ENCODE measurements at places on chromosomes 1 and 21.

DNA sequence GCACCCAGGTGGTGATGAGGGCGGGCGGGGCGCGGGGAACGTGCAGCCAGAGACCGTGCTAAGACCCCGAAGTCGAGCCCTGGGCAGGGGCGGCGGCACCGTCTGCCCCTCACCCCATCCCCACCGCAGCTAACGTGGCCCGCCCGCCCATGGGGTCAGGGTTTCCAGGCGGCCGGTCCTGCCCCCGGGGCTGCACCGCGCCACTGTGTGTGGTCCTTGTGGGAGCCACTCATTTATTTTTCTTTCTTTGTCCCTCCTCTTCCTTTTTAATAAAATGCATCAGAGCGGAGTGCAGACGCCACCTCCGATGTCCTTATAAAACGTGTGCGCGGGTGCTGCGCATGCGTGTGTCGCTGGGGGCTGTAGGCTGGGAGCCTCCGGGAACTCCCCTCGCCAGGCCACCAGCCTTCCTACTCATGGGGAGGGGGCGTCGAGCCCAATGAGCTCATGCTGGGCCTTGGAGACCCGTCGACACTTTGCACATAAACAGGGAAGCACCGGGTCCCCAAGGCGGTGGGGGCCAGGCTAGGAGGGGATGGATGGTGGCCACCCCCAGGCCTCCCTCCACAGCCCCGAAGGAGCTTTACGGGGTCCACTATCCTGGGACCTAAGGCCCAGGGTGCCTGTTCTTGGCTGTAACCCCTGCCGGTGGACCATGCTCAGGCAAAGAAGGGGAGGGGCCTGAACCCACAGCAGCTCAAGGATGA is 59.9 kb downstream of the WNT9A start:
- DNase-seq, result peak; percentile 85

DNA sequence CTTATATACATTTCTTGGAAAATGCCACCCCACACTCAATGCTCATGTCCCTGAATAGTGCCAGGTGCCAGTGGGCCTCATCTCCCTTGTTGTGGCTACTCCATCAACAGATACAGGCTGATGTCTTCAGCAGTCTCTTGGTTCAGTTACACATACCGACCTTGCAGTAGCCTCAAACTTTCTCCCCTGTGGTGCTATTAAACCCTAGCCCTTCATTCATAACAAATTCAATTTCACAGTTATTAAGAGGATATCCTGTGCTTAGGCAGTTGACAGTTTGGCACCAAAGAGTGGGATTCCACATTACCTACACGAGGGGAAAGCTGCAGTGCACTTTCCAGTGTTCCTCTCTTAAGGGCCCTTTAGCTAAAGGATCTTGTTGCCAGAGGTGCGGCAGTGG is 35.9 kb upstream of the CAMK1G start:
- no peak for DNase-seq

DNA sequence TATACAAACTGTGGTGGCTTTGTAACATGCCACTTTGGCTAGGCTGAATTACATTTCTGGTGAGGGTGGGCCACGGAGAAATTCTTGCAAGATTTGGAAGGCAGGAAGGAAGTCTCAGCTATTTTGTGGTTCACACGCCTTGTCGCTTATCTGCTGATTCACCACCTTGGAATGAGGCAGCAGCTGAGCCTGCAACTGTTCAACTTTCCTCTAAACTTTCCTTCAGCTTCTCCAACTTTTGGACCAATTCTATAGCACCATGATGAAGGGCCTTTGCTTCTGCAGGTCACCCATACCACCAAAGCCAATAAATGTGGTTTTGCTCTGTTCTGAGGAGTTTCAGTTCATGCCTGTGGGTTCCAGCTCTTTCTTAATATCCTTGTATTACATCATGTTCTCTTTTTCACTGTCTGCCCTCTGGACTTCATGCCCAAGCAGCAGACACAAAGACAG is 337.6 kb upstream of the SNX7 start:
- no peak for DNase-seq

GRCh38 chr1:39609618-39610331 is 29.7 kb downstream of the HEYL start:
- DNase-seq, result peak; percentile 84

GRCh38 chr1:212944229-212944901 is 6.0 kb upstream of the VASH2 start:
- DNase-seq, result no peak
